Stimulated activated naive CD4-positive, alpha-beta T cell (primary cell): ENCODE measurements at places on chromosomes 3 and 15.

GRCh38 chr3:54888873-54889272, 39.0 kb downstream of the LRTM1 start:
- DNase-seq: no peak

GRCh38 chr3:30664884-30665283, 58.5 kb downstream of the TGFBR2 start:
- peak; percentile 72 for DNase-seq

- DNase-seq: no peak
Observed at GRCh38 chr3:122977746-122978466, 49.7 kb downstream of the SEMA5B start.

- no peak for DNase-seq
Observed at GRCh38 chr15:54502416-54503075, 524.3 kb downstream of the UNC13C start.

GRCh38 chr3:71536376-71536965, 47.1 kb downstream of the FOXP1 start:
- DNase-seq: no peak

DNA sequence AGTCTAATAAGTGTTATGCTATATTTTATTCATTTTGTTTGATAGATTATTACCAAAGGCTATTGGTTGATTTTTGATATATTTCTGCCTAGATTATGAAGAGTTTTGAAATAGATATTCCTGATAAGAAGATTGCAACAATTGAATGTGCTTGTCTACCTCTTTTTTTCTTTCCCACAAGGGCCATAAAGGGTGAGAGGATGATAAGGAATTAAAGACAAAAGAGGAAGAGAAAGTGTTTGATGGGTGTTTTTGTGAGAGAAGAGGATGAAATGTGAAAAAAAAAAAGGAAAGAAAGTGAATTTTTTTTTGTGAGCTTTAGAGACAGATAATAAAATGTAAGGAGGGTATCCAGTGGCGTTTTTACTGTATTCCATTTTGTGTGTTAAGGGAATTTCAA, 244.4 kb downstream of the CHST2 start:
- no peak for DNase-seq

DNA sequence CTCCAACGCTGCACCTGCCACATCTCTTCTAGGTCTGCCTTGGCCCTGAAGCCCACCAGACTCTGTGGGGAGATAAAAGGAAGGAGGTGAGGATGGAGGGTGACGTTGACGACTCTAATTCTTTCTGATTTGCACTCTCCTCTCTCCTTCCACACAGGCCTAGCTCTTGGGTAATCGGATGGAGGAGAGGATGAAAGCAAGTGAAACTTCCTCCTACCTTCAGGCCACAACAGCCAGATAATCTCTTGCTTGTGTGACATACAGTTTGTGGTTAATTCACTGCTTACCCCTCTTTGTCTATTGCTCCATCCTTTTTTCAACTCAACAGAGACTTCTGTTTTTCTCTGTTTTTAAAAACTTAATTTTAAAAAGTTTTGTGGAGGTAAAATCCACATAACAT, 208.1 kb downstream of the SV2B start:
- no peak for DNase-seq

DNA sequence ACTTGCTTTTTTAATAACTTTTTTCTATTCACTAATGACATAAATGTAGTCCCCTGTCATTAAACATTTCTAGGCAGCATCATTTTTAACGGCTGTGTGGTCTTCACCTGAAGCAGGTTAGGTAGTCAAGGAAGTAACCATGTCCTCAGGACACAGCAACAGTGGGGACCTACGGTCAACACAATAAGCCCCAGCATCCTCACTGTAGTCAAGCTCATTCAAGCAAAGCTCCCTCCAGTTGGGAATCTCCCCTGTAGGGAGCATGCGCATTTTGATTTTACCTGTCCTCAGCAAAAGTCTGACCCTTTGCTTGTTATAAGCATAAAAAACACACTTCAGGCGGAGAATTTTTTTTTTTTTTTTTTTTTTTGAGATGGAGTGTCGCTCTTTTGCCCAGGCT, 151.4 kb downstream of the SHQ1 start:
- DNase-seq: no peak

- no peak for DNase-seq
Observed at GRCh38 chr3:194132465-194133286, 3.3 kb upstream of the HES1 start.

GRCh38 chr3:166071-166470, 30.5 kb upstream of the CHL1 start:
- no peak for DNase-seq

- no peak for DNase-seq
Observed at GRCh38 chr3:153250446-153250845, 88.4 kb downstream of the RAP2B start.

DNA sequence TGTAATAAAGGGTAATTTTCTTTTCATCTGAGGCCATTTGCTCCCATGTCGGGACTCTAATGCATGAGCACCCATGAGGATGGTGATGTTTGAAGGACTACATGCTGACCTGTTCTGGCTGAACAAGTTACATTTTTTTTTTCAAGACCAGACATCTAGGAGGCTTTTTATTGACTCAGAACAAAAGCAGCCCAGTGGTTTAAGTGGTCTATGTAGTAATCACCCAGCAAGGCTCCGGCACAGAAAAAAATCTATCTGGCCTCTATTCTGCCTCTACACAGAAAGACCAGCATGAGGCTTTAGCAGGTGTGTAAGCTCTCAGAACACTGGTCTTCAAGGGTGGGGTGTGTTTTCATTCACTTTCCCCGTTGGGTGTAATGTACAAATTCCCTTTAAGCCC, 95.1 kb upstream of the ZBED2 start:
- no peak for DNase-seq

GRCh38 chr3:47010910-47011309, 31.4 kb downstream of the NBEAL2 start:
- DNase-seq: no peak

DNA sequence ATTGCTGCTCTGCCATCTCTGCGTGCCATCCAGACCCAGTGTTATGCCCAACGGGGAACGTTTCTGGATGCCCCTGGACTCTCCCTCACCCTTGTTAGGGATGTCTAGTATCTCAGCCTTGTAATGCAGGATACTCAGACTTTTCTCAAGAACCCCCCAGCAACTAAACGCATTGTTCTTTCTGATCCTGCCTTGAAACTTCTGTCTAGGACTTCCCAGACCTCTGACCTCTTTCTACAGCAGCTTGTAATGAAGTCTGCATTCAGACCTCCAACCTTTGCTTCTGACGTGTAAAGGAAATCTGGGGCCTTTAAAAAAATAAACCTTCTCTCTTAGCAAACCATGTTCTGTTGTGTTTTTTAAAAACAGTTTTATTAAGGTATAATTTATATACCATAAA, 139.5 kb downstream of the KCNAB1 start:
- no peak for DNase-seq

DNA sequence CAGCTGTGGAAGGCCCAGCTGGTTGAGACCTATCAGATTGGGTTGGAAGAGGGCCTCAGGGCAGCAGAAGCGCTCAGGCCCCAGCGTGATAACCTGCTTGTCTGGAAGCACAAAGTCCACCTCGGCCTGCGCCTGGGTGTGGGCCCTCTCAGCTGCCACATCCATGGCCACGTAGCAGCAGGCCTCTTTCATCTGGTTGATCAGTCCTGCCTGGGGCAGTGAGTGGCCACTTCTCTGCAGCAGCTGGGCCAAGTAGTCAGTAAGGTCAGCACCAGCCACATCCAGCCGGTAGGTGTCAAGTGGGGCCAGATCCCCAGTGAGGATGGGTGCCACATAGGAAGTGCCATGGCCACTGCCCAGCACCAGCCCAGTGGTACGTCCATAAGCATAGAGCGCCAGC, 3.9 kb upstream of the CAMKV start:
- no peak for DNase-seq

DNA sequence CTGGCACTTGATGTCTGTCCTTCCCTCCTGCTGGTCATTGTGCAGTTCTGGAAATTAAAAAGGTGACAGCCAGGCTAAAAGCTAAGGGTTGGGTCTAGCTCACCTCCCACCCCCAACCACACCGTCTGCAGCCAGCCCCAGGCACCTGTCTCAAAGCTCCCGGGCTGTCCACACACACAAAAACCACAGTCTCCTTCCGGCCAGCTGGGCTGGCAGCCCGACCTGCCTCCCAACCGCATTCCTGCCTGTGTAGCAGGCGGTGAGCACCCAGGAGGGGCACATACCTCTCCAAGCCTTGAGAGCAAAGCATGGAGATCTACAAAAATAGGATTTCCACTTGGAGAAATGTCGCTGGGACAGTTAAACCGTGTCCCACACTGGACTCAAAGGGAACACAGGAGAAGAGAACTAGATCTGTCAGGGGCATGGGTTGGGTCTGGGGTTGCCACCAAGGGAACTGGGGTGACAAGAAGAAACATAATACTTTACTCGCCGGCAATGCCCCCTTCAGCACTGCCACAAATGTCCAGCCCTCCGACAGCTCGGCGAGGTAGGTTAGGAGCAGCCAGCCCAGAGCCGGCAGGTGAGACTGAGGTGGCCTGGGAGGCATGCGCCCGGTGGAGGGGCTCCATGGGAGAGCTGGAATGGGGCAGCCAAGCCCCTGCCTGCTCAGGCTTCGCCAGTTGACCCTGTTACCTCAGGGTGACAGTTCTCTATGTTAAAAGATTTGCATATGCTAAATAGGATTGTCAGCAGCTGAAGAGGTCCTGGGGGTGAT, 52.2 kb downstream of the EXOG start:
- DNase-seq: no peak

- no peak for DNase-seq
Observed at GRCh38 chr3:53845881-53846133, 412 bp downstream of the CHDH start.

GRCh38 chr3:172142864-172143451, 103.6 kb downstream of the FNDC3B start:
- DNase-seq: no peak

DNA sequence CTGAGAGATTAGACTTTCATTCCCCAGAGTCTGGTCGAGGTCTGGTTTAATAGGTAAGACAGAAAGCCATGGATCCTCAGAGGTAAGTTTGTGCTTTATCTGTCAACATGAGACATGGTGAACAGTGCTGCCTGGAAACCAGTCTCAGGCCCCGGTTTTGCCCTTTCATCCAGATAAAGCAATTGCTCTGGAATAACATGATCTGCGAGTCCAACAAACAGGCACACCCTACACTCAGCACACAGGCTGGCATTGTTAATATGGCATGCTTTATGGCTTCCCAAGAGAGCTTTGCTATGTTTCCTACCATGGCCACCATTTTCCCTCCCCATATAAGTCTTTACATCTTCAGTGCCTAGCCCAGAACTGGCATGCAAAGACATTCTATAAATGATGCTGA, 30.1 kb upstream of the MNS1 start:
- DNase-seq: no peak

- DNase-seq: no peak
Observed at GRCh38 chr3:196207159-196207832, 3.9 kb downstream of the ZDHHC19 start.

DNA sequence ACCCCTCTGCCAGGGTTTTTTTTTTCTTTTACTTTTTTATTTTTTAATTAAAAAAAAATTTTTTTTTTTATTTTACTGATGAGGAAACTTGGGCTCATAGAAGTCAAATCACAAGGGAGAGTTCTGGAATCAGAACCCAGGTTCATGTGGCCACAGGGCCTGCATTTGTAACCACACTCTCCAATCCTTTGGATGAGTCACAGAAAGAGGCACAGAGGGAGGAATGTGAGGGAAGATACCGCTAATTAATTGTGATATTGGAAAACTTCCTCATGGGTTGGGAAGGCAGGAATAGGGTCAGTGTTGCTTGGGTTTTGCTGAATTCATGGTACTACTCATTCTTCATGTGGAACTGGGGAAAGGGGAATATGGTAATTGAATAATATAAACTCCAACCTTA, 132.9 kb upstream of the SLC6A11 start:
- DNase-seq: no peak

GRCh38 chr3:70992131-70992530, 591.4 kb downstream of the FOXP1 start:
- no peak for DNase-seq

- no peak for DNase-seq
Observed at GRCh38 chr15:70297465-70298058, 199.8 kb upstream of the TLE3 start.

DNA sequence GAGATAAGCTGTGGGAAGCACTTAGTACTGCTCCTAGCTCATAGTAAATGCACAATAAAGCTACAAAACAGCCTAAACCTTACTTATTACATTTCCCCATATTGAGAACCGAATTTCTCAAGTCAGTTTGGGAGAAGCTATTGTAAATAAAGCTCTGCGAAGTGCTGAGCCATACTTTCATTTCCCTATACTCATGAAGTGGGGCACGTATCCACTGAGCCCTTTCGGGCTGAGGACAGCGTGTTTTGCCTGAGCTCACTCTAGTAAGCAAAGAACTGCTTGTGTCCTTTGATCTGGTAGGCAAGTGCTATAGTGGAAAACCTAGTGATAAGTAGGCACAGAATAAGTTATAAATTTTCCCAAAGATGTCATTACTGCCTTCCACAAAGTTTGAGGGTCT, 165.0 kb downstream of the RSL24D1 start:
- no peak for DNase-seq

DNA sequence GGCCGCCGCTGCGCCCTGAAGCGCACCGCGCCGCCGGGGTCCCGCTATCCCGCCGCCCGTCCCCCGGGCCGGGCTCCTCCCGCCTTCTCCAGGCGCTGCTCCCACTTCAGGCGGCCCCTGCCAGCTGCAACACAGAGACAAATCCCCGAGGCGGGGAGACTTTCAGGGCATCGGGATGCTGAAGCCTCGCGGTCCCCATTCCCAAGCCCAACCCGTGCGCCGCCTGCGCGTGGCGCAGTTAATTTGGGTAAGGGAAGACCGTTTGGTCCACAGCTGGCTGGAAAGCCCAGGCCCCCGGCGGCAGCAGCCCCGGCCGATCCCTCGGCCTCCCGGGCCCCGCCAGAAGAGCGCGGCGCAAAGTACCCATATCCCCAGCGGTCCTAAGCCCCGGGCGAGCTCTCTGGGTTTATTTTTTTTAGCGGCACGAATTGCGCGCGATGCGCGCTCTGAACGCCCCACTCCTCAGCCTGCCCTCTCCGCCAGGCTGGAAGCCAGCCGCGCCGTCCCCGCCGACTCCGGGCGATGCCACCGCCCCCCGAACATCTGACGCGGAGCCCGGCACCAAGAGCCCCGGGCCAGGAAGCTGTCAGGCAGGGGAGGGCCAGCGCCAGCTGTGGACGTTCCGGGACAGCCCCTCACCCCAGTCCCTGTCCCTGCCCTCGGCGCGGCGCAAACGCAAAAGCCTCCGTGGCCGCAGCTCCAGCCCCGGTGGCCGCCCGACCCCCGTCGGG, 517 bp downstream of the FBN1 start:
- no peak for DNase-seq

DNA sequence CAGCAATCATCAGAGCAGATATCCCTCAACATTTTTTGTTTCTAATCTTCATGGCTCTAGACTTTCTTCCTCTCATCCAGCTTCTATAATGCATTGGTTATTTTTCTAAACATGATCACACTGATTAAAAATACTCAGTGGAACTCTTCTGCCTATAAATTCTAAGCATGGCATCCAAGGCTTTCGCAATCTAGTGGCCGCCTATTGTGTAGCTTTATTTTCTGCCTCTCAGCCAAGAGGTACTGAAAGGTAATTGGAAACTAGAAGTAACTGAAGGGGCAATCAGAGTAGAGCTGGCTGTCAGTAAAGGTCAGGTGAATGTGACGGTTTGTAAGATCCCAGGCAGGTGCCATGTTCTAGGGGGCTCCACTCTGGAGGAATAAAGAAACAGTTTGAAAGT, 33.4 kb downstream of the OXSM start:
- no peak for DNase-seq
